ENCODE measurements at places on chromosomes 2 and 18. TPM values are rescaled to one million over a fixed set of nuclear protein-coding genes. Genes with fewer than 3 reads are reported as not detected.
A peak's percentile ranks its signal among the peaks of the same experiment; 100 is the strongest.

Gene UGT1A10
- total RNA-seq = not detected

Gene TRAK2
- total RNA-seq = 32.5 TPM

Gene NPPC
- total RNA-seq = 1.7 TPM

Gene TMEM163
- total RNA-seq = 0.59 TPM

Gene AKAIN1
- total RNA-seq = not detected

Gene ADRA2B
- 2.0 TPM for total RNA-seq

Gene WDR35
- total RNA-seq = 14.7 TPM

DNA sequence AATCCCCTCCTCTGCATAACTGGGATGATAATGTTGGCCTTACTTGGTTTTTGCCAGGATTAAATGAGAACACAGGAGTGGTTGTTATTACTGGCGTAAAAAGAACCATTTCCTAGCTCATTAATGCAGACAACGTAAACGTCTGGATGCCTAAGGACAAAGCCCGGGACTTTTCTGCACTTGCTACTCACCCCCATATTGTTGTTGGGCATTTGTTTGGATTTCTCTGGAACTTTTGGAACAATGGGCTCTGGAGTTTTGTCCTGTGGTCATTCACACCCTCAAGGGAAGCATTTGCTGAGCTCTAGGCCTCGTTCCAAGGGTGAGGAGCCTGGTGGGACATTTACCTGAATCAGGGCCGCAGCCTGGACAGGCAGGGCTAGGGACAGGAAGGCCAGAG, 76.0 kb downstream of the HS1BP3 start:
- DNase-seq = no peak

DNA sequence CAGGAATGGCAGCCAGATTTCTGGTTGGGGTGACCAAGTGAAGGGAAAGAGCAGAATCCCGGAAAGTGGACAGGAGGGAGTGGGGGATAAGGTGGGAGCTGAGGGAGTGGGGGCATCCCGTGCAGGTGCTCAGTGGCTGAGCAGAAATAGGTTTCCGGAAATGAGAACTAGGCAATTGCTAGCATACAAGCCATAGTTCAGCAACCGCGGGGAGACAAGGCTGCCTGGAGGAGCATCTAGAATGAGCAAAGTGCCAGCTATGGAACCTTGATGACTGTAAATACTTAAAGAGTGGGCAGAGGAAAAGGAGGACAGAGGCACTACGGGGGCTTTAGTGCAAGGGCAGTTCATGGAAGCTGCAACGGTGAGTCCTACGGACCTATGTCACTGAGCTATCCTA, 220.2 kb downstream of the BCL11A start:
- DNase-seq = no peak

GRCh38 chr18:2201036-2201600, 370.2 kb downstream of the METTL4 start:
- DNase-seq = no peak

- DNase-seq = no peak
Observed at GRCh38 chr2:119359774-119360173, 6.9 kb downstream of the C2orf76 start.

DNA sequence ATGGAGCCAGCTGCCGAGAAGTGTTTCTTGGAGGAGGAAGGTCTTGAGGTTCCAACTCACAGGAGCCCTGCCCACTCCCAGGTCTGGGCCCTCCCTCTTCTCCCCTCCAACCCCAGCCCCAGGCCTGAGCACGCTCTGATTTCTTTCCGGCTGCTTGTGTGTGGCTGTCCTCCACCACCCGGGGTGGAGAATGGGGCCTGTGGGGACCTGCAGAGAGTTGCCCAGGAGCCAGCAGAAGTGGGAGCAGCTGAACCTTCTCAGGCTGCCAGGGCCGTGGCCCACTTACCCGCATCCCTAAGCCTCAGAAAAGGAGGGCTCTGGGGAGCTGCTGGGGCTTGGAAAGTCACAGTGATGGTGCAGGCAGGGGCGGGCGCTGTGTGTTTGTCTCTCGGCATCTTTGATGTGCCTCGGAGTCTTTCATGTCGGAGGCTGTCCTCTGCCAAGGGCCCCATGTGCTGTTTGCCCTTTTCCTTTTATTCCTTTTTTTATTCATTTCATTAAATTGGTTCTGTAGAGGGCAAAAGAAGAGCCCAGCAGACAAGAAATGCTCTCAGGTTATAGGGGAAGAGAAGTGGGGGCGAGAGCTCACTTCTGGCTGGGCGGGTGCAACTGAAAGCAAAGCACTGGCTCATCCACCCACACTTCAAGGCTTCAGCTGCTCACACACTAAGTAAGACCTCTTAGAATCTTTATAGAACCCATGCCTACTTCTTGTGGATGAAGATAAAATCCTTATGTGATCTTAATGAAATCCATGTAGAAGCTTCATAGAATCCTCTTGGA, 52.5 kb downstream of the SDC1 start:
- DNase-seq = peak; percentile 36

- no peak for DNase-seq
Observed at GRCh38 chr18:44869533-44869932, 188.8 kb downstream of the SETBP1 start.

- DNase-seq = no peak
Observed at GRCh38 chr2:153145470-153145978, 333.0 kb downstream of the RPRM start.

DNA sequence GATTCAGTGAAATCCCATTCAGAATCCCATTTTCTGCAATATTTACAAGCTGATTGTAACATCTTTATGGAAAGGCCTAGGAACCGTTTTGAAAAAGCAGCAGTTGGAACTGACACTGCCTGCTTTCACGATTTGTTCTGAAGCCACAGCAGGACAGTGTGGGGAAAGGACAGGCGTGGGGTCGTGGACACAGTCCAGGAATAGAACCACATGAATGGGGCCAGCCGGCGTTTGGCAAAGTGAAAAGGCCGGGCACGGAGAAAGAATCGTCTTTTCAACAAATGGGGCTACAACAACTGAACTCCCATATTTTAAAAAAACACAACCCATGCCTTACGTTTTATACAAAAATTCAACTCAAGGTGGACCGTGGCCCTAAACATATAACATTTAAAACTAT, 69.8 kb downstream of the SLC66A2 start:
- no peak for DNase-seq

- no peak for DNase-seq
Observed at GRCh38 chr2:125167820-125168219, 1142.7 kb downstream of the CNTNAP5 start.

DNA sequence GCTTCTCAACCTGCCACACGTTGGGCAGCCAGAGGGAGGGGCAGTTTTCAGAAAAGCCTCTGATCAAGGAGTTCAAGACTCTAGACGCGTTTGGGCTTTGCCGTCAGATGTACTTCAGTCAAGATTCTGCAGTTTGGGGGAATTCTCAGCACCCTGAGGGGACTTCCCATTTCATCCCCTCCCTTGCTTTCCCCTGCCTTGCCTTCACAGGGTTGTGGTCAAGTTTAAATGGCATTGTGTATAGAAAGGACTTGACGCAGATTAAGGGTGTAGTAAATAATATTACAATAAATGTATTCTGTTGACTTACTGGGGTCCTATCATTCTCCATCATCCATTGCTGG, 198.3 kb upstream of the NABP1 start:
- DNase-seq = no peak

- no peak for DNase-seq
Observed at GRCh38 chr2:127071901-127072328, 35.0 kb downstream of the BIN1 start.

DNA sequence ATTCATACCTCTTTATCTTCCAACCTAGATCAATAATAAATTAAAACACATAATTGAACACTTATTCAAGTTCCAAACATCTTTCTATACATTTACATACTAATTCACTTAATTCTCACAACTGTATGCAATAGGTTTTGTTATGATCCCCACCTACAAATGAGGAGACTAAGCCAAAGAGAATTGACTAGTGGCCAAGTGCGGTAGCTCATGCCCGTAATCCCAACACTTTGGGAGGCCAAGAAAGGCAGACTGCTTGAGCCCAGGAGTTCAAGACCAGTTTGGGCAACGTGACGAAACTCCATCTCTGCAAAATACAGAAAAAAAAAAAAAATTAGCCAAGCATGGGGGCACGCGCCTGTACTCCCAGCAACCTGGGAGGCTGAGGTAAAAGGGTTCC, 36.8 kb downstream of the KCNG3 start:
- DNase-seq = no peak
